Hepatocyte (in vitro differentiated cells): ENCODE measurements at places on chromosomes 16 and 17. TPM values are rescaled to one million over a fixed set of nuclear protein-coding genes. Genes with fewer than 3 reads are reported as not detected.

NACA2 gene
- not detected in 2 replicates for total RNA-seq

MAPK8IP3 gene
- total RNA-seq, result 25.4 and 42.3 TPM in 2 replicates

TMC6 gene
- total RNA-seq, result 20.9 and 26.7 TPM in 2 replicates

CACNG5 gene
- total RNA-seq, result not detected in 2 replicates

DNA sequence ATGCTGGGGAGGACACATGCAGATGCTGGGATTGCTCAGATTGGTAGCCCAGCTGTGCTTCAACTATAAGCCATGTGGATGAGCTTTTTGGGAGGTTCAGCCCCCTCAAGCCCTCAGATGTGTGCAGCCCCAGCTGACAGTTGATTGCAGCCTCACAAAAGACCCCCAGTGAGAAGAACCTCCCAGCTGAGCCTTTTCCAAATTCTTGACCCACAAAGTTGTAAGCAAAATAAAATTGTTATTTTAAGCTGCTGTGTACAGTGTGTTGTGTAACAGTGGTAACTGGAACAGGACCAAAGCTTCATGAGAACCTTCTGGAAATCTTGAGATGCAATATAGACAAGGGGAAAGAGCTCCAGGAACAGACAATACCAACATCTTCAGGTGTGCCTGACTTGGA lies 156.8 kb upstream of the IRX3 start:
- H3K4me1 ChIP-seq, result no peaks in the 10 kb centered on the region
- no peak overlapping the region for H3K4me3 ChIP-seq
- H3K27me3 ChIP-seq, result peaks cover 3% of the 10 kb centered on the region
- no peak for DNase-seq

- DNase-seq, result peak; percentile 76
- no peak overlapping the region for H3K4me3 ChIP-seq
- H3K27ac ChIP-seq, result no peak overlapping the region
- no peaks in the 10 kb centered on the region for H3K36me3 ChIP-seq
- H3K4me1 ChIP-seq, result no peaks in the 10 kb centered on the region
- H3K27me3 ChIP-seq, result no peaks in the 10 kb centered on the region
Measured at GRCh38 chr17:69525920-69526841, 111.7 kb downstream of the MAP2K6 start.

RAB37 gene
- 5.9 and 6.1 TPM in 2 replicates for total RNA-seq

GRCh38 chr17:56274491-56274890 lies 121.2 kb downstream of the ANKFN1 start:
- no peaks in the 10 kb centered on the region for H3K27me3 ChIP-seq
- no peaks in the 10 kb centered on the region for H3K36me3 ChIP-seq
- H3K4me3 ChIP-seq, result no peak overlapping the region
- DNase-seq, result no peak
- no peak overlapping the region for H3K27ac ChIP-seq
- H3K4me1 ChIP-seq, result no peaks in the 10 kb centered on the region

GRCh38 chr17:64357191-64357981 lies 33.3 kb downstream of the PECAM1 start:
- DNase-seq, result no peak
- no peaks in the 10 kb centered on the region for H3K4me1 ChIP-seq
- no peaks in the 10 kb centered on the region for H3K36me3 ChIP-seq
- H3K4me3 ChIP-seq, result no peak overlapping the region

DNA sequence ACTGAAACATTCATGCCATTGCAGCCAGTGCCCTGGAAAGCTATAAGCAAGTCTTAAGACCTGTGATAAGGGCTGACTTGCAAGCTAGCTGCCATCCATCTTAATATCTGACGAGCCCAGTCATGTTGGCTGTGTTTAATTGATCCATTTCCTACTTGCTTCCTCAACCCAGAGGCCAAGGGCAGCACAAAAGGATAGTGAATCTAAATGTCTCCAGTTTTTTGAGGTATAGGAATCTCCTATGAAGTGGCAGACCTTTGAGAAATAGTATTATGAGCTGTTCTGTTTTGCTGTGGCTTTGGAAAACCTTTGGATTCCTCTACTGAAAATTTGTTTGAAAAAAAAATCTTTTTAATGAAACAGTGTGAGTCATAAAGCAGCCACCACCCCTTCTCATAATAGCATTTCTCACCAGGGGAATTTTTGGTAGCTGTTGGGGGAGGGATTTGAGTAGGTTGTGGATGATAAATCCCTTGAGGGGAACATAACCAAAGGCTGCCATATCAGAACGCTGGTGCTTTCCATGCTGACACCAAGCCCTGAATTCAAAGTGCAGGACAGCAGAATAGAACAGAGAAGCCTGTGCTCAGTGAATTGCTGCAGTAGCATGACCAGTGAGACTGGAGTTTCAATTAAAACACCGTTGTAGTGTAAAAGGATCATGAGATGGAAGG lies 12.9 kb downstream of the ZNRF1 start:
- peak overlapping the region; percentile 55 for H3K27ac ChIP-seq
- peak; percentile 35 for DNase-seq
- H3K27me3 ChIP-seq, result no peaks in the 10 kb centered on the region
- H3K4me1 ChIP-seq, result peaks cover 7% of the 10 kb centered on the region
- H3K36me3 ChIP-seq, result no peaks in the 10 kb centered on the region

- H3K27me3 ChIP-seq, result no peaks in the 10 kb centered on the region
- peak overlapping the region; percentile 86 for H3K27ac ChIP-seq
- H3K4me1 ChIP-seq, result peaks cover 69% of the 10 kb centered on the region
- no peak for DNase-seq
Measured at GRCh38 chr17:77444628-77444983, 303.8 kb downstream of the SEC14L1 start.

CCL4 gene
- 1.8 and 5.8 TPM in 2 replicates for total RNA-seq

DNA sequence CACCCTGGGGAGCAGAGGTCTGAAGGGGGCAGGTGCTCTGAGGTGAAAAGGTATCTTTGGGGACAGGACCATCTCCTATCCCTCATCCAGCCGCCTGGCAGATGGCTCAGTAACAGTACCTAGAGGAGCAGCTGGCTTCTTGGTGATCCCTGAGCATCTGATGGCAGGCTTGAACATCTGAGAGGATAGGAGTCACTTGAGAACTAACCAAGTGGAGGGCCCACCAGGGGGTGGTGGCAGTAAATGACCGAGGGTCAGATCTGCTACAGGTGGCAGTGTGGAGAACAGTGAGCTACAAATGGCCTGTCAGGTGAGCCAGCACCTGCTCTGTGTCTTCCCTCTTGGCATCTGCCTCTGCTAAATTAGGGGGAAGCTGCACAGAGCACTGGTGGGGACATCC lies 13.8 kb downstream of the HROB start:
- no peaks in the 10 kb centered on the region for H3K4me1 ChIP-seq
- DNase-seq, result no peak
- no peaks in the 10 kb centered on the region for H3K27me3 ChIP-seq
- no peak overlapping the region for H3K4me3 ChIP-seq
- H3K27ac ChIP-seq, result no peak overlapping the region
- H3K36me3 ChIP-seq, result no peaks in the 10 kb centered on the region

DNA sequence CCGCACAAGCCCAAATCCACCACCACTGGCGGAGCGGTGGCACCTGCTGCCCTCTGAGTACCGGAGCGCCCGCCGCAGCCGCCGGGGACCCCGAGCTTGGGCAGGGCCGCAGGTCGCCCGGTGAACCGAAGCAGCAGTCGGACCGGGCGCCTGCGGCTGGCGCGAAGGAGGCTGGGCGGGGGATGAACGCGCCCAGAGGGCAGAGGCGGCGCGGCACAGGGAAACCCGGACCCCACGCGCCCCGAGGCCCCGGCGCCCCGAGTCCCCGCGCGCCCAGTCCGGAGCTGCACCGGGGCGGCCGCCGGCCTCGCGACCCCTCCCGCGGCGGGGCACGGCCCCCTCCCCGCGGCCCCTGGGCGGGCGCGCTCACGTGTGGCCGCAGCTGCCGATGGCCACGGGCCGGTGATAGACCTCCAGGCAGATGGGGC lies 393 bp downstream of the RNF166 start:
- H3K4me1 ChIP-seq, result peaks cover 7% of the 10 kb centered on the region
- DNase-seq, result peak; percentile 50
- H3K36me3 ChIP-seq, result no peaks in the 10 kb centered on the region

- no peaks in the 10 kb centered on the region for H3K27me3 ChIP-seq
- DNase-seq, result no peak
- no peaks in the 10 kb centered on the region for H3K36me3 ChIP-seq
Measured at GRCh38 chr17:50339381-50339780, 6.5 kb upstream of the XYLT2 start.

DNA sequence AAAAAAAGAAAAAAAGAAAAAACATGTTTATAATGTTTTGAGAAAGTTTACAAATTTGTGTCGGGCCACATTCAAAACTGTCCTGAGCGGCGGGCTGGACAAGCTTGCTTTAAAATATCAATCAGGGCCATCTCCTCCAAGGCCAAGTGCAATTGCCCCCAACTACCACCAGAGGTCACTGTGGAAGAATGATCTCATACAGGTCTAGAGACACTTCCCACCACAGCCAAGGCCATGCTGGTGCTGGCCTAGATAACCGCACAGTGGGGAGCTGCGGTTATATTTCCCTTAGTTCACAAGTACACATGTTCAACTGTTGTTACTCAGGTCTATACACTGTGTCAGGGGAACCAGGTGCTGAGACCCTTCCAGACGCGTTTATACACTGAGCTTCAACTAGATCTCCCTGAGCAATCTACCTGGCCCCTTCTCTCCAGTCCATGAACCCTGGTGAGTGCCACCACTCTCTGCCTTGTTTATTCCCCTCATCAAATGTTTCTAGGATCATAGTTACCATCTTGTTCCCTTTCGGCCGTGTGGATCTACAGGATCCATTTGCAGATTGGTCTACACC lies 83.8 kb upstream of the CCL2 start:
- no peaks in the 10 kb centered on the region for H3K4me1 ChIP-seq
- peaks cover 2% of the 10 kb centered on the region for H3K27me3 ChIP-seq
- no peak overlapping the region for H3K4me3 ChIP-seq
- peak; percentile 76 for DNase-seq
- no peak overlapping the region for H3K27ac ChIP-seq

ZNF19 gene
- total RNA-seq, result 4.1 and 5.4 TPM in 2 replicates

IRX3 gene
- total RNA-seq, result 1.8 and 2.8 TPM in 2 replicates

ADAMTS18 gene
- total RNA-seq, result 2.7 and 5.5 TPM in 2 replicates

DNA sequence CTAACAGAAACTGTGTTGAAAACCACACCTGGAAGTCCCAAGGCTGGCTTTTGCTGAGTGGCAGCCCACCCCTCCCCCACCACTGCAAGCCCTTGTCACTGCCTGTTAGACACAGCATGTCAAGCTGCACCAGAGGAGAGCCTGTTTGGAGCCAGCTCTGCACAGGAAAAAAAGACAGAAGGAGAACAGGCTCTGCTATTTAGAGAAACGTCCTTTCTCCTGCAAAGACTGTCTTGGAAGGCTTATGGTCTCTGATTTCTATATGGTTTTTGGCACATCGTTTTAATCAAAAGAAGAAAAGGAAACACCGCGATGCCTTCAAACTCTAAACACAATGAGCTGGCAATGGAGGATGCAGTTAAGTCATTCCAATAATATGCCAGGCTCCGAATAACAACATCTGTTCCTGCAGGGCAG lies 275.5 kb downstream of the MAP2K4 start:
- H3K27ac ChIP-seq, result peak overlapping the region; percentile 6
- DNase-seq, result peak; percentile 10
- no peak overlapping the region for H3K4me3 ChIP-seq
- H3K27me3 ChIP-seq, result no peaks in the 10 kb centered on the region
- peaks cover 2% of the 10 kb centered on the region for H3K4me1 ChIP-seq

DNA sequence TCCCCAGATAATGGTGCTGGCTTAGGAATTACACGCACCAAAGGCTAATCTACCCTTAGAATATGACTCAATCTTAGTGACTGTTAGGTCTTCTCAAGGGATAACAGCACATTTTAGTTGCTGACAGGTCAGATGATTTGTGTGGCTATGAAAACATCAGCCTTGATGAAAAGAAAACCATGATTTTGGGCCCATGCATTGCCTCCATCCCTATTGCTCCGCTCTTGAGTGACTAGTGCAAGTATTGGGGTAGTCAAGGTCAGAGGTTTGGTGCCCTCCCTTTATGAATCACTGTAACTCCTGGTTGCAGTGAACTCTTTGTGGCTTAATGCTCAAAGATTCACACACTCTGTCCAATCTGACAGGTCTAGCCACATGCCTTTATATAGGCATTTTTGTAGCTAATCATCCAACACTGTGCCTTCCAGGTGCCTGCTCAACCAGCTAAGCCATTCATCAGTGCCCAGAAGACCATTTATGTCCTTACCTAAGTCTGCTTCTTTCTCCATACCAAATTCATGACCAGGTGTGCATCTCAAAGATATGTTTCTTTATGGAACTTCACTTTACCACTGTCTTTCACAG lies 251.6 kb downstream of the KCNJ2 start:
- no peak overlapping the region for H3K27ac ChIP-seq
- no peaks in the 10 kb centered on the region for H3K36me3 ChIP-seq
- H3K4me1 ChIP-seq, result peaks cover 7% of the 10 kb centered on the region
- H3K27me3 ChIP-seq, result no peaks in the 10 kb centered on the region
- no peak for DNase-seq
